ENCODE measurements at places on chromosomes 13 and 19. TPM values are rescaled to one million over a fixed set of nuclear protein-coding genes. Genes with fewer than 3 reads are reported as not detected.

Gene SCGB2B2
- total RNA-seq: 0.13 TPM

Gene ZNF345
- total RNA-seq: 5.1 TPM

- no peak for DNase-seq
Measured at GRCh38 chr13:59279576-59279975, 884.2 kb downstream of the DIAPH3 start.

DNA sequence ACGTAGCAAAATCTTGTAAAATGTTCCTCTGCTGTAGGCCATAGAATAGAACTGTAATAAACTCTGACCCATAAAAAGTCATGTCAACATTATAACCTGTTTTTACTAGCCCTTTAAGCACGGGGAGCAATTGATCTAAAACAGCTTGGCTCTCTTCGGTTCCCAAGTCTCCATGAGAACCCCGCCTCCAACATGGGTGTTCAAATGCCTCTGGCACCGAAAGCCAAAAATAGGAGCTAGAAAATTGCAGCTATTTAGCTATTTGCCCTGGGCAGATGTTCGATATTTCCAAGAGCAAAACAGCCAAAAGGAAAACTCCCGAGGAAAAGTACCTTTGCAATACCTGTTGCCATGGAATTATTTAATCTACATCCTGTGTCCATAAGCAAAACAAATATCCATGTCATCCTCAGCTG, 563.1 kb downstream of the EFNB2 start:
- DNase-seq: no peak

DNA sequence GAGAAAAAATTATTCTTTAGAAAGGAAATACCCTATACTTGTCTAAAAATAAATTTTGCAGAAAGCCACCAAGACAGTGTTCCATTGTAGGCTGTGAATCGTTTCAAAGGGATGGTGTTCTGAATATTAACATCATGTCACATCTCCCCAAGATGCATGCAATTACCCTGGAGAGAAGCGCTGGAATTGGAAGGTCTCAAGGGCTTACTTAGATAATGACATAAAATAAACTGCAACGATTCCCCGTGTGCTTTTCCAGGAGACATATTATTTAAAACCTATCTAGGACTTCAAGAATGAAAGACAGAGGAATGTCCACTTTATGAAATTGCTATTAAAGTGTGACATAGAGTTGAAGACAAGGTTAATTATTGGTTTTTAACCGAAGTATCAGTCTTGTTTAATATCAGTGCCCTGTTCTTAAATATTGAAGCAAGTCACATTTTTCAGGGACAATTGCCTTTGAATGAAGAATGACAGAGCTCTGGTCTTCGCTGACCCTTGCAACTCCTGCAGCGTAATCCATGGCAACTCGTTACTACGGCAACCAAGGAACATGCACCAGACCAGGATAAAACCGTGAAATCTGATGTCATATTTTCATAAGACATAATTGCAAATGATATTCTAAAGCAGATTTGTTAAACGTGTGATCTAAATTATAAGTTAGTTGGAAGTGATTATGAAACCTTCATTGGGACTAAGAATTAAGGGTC, 91.7 kb downstream of the EFNB2 start:
- no peak for DNase-seq

Gene FUT1
- 7.7 TPM for total RNA-seq

DNA sequence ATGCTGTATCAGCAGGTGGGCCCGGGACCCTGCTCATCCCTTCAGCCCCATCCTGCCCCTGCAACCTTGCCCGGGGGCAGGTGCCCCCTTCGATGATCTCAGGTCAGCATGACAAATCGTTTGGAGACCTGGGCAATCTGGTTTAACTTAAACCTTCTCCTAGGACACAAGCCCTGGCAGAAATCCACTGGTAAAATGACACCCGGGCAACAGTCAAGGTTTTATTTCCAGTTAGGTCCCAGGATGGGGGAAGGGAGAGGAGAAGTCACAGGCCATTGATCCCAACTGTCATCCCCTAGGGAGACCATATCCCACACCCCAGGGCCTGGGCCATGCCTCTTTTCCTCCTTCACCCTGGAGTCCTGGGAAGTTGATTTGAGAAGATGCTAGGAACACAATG, 1.8 kb upstream of the PLIN5 start:
- DNase-seq: no peak

DNA sequence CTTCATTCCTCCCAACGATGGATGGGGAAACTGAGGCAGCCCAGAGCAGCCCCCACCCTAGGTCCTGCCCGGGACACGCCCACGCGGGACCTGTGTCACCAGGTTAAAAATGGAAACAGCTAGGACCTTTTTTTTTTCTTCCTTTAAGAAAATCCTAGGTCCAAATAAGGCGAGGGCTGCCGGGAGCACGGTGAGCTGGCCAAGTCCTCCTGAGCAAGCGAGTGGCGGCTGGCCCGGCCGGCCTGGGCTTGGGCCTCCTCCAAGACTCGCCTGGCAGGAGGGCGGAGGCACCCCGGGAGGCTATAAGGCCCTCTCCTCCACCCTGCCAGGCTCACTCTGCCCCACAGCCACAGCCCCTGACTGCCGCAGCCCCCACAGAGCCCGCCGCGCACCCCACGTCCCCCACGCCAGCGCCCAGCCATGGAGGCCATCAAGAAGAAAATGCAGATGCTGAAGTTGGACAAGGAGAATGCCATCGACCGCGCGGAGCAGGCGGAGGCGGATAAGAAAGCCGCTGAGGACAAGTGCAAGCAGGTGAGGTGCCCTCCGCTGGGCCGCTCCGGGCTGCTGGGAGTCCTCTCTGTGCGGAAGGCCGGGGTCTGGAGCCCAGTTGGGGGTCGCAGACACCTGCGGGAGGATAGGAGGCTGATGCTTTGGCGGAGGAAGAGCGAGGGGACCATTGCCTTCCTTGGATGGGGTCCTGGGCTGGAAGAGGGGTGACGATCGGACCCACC, 8.9 kb upstream of the TPM4 start:
- peak; percentile 58 for DNase-seq

Gene TTC9B
- total RNA-seq: not detected

Gene ZNF587
- total RNA-seq: 15.7 TPM

- peak; percentile 40 for DNase-seq
Measured at GRCh38 chr13:105721016-105721415, 814.4 kb downstream of the EFNB2 start.

DNA sequence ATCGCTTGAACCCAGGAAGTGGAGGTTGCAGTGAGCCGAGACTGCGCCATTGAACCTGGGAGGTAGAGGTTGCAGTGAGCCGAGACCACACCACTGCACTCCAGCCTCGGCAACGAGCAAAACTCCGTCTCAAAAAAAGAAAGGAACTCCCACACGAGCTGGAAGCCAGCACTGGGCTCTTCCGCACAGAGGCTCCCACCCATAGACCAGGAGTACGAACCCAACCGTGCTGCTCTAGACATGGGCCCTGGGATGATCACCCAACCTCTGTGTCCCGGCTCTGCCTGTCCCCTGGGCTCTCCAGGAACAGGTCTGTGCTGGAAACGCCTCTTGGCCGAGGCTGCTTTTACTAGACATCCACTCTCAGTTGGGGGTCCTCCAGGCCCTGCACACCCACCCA, 12.0 kb downstream of the DOT1L start:
- no peak for DNase-seq

Measured in dermis microvascular lymphatic vessel endothelial cell (primary cell).